MCF 10A (cell line): ENCODE measurements at places on chromosomes 12 and 14. TPM values are rescaled to one million over a fixed set of nuclear protein-coding genes. Genes with fewer than 3 reads are reported as not detected.

PRKD1 gene
- total RNA-seq: 7.9 and 8.8 TPM in 2 replicates

KLRD1 gene
- not detected in 2 replicates for total RNA-seq

HOTAIR gene
- total RNA-seq: 1.5 and 2.0 TPM in 2 replicates

YY1 gene
- 66.7 and 73.3 TPM in 2 replicates for total RNA-seq

TAS2R46 gene
- 0.69 and 1.1 TPM in 2 replicates for total RNA-seq

WIF1 gene
- total RNA-seq: not detected in 2 replicates

LALBA gene
- total RNA-seq: not detected in 2 replicates

MORN3 gene
- 0.35 and 0.52 TPM in 2 replicates for total RNA-seq

TAS2R14 gene
- 1.6 and 1.9 TPM in 2 replicates for total RNA-seq

CPM gene
- total RNA-seq: 0.89 and 1.7 TPM in 2 replicates

MGST1 gene
- 375 and 415 TPM in 2 replicates for total RNA-seq

TAC3 gene
- total RNA-seq: not detected in 2 replicates

BCL7A gene
- total RNA-seq: 17.9 and 18.1 TPM in 2 replicates

LRTM2 gene
- not detected in 2 replicates for total RNA-seq

GRCh38 chr14:98956181-98956580 is 315.8 kb downstream of the BCL11B start:
- H3K36me3 ChIP-seq: no peaks in the 10 kb centered on the region
- peaks cover 10% of the 10 kb centered on the region for H3K27me3 ChIP-seq
- no peak for DNase-seq
- H3K27ac ChIP-seq: no peak overlapping the region
- peaks cover 53% of the 10 kb centered on the region for H3K4me1 ChIP-seq

DNA sequence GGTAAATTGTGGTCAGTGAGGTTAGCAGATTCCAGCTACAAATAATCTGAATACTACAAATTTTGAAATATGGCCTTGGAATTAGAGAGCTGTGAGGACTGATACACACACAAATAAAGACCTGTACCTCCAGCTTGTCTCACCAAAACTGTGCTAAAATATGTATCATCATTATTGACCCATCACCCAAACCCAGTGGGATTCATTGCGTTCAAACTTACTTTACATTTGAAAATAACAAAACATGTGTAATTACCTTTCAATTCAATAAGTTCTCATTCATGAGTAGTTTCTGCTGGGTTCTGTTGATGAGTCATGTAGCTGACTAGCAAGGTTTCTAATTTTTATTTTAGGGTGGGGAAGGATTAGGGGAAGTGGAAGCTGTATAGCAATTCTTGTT is 170.9 kb downstream of the MSRB3 start:
- H3K4me3 ChIP-seq: no peak overlapping the region
- H3K4me1 ChIP-seq: peaks cover 14% of the 10 kb centered on the region
- H3K27ac ChIP-seq: no peak overlapping the region
- DNase-seq: peak; percentile 24
- H3K27me3 ChIP-seq: no peaks in the 10 kb centered on the region

DNA sequence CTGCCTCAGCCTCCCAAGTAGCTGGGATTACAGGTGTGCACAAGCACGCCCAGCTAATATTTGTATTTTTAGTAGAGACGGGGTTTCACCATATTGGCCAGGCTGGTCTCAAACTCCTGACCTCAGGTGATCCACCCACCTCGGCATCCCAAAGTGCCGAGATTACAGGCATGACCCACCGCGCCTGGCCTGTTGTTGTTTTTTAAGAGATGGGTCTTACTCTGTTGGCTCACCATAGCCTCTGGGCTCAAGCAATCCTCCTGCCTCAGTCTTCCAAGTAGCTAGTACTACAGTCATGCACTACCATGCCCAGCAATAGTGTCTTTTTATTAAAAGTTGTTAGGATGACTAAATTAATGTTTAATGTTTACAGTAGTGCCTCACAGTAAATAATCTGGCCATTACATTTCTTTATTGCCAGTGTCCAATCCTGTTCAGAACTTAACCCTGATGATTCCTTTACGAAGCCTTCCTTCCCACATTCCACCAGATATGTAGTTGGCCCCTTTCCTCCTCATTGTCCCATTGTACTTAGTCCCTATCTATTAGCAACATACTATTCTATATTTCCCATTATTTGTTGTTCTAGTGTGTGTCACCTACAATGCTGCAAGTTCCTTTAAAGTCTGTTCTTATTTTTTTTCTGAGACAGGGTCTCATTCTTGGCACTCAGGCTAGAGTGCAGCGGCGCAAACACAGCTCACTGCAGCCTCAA is 8.8 kb upstream of the SMARCC2 start:
- H3K4me3 ChIP-seq: no peak overlapping the region
- no peaks in the 10 kb centered on the region for H3K36me3 ChIP-seq
- no peak overlapping the region for H3K27ac ChIP-seq
- H3K4me1 ChIP-seq: peaks cover 16% of the 10 kb centered on the region

GRCh38 chr12:96228566-96229248 is 34.5 kb downstream of the ELK3 start:
- H3K4me3 ChIP-seq: no peak overlapping the region
- peak overlapping the region; percentile 93 for H3K27ac ChIP-seq
- no peaks in the 10 kb centered on the region for H3K27me3 ChIP-seq
- H3K36me3 ChIP-seq: peaks cover 63% of the 10 kb centered on the region
- peaks cover 29% of the 10 kb centered on the region for H3K4me1 ChIP-seq

GRCh38 chr14:102548616-102549240 is 39.2 kb upstream of the ANKRD9 start:
- no peaks in the 10 kb centered on the region for H3K27me3 ChIP-seq
- H3K4me3 ChIP-seq: no peak overlapping the region
- no peak overlapping the region for H3K27ac ChIP-seq
- H3K36me3 ChIP-seq: no peaks in the 10 kb centered on the region
- no peak for DNase-seq

DNA sequence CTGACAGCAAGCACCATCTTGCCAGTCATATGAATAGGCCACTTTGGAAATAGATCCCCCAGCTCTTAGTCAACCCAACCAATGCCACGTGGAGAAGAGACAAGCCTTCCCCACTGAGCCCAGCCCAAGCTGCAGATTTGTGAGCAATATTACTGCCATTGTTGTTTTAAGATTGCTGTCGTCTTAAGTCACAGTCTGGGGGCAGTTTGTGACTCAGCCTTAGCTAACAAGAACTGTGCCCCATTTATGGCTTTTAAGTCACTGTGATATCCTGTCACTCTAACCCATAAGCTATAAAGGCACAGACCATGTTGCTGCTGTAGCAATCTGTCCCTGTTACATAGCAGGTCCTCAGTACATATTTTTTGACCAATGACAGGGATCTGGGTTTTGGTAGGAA is 464.2 kb downstream of the MED13L start:
- no peaks in the 10 kb centered on the region for H3K4me1 ChIP-seq
- peaks cover 69% of the 10 kb centered on the region for H3K27me3 ChIP-seq
- no peak for DNase-seq

DNA sequence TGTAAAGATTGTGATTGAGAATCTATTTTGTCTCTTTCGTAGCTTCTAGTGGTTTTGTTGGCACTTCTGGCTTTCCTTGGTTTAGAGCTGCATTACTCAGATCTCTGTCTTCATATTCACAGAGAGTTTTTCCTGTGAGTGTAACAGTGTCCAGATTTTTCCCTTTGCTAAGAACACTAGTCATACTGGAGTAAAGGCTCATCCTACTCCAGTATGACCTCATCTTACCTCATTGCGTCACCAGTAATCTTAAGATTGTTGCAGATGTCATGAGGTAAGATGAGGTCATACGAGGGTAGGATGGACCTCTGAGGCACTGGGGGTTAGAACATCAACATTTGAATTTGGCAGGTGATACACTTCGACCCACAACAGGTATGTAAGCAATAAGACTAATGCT is 461.2 kb downstream of the FLRT2 start:
- no peaks in the 10 kb centered on the region for H3K27me3 ChIP-seq
- no peaks in the 10 kb centered on the region for H3K4me1 ChIP-seq
- no peaks in the 10 kb centered on the region for H3K36me3 ChIP-seq
- no peak overlapping the region for H3K4me3 ChIP-seq

DNA sequence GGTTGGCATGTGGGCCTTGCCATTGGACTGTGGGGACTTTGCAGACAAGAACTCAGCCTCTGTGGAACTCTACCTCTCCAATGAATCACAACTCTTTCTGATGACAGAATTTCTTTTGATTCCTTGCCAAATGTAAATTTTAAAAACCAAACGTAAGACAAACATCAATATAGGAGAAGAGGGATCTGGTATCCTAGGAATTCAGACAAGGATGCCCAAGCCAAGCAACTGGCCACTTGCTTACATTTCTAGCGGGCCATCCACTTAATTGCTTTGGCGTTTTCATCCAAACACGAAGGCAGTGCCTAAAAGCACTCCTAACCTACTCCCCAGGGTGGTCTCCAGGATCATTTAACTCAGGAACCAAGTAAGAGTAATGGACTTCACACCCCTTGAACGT is 23.4 kb upstream of the RAB35 start:
- H3K36me3 ChIP-seq: peaks cover 95% of the 10 kb centered on the region
- DNase-seq: no peak
- H3K4me1 ChIP-seq: no peaks in the 10 kb centered on the region
- no peak overlapping the region for H3K4me3 ChIP-seq
- H3K27ac ChIP-seq: peak overlapping the region; percentile 11

DNA sequence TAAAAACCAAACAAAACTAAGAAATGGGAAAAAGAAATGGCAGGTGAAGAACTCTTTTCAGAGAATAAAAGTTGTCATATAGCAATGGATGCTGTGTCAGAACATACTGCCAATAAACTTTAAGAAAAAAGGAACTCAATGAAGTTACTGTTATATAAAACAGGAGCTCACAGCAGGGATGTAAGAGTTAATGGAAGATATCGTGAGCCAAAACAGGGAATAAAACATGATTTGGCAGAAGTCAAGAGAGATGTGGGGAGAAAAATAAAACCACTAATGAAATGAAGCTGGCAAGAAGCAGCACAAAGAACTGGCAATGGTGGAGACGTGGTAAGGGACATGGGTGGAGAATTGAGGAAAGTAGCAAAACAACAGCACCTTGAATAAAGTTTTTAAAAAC is 61.0 kb downstream of the TAOK3 start:
- DNase-seq: no peak
- no peak overlapping the region for H3K27ac ChIP-seq
- H3K36me3 ChIP-seq: no peaks in the 10 kb centered on the region
- no peaks in the 10 kb centered on the region for H3K27me3 ChIP-seq
- no peak overlapping the region for H3K4me3 ChIP-seq
- peaks cover 30% of the 10 kb centered on the region for H3K4me1 ChIP-seq

DNA sequence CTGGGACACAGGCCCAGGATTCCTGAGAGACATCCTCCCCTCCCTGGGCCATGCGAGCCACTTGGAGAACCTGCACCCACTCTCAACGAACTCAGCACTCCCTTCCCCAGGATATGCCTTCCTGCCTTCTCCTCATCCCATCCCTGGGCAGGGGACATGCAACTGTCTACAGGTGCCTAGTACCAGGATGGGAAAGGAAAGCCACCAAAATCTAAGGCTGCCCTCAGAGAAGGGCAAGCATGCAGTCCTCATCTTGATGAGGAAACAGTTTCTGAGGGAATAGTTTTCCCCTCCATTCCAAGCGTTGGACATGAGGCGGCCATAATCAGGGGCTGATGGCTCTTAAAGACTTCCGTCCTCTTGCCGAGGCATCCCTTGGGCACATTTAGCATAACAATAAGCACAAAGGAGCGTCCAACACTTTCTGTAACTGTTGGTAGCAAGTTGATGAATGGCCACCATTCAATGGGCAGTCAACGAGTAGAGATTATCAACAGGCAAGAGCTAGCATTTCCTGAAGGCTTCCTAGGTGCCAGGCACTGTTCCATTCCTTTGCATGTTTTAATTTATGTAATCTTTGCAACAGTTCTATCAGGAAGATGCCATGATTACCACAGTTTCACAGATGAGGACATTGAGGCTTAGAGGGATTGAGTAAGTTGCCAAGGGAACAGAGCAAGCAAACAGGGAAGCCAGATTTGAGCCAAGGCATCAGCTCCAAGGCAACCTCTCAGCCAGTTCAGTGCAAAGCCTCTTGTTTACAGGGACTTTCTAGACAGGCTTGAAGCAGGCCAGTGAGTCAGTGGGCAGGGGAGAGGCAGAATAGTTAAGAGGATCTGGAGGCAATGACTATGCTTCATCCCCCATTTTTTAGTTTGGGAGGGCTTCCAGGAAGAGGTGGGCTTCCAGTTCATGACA is 105.1 kb downstream of the SINHCAF start:
- DNase-seq: peak; percentile 17
- no peaks in the 10 kb centered on the region for H3K4me1 ChIP-seq
- H3K27ac ChIP-seq: no peak overlapping the region
- H3K4me3 ChIP-seq: no peak overlapping the region

GRCh38 chr14:75297411-75298040 is 18.9 kb downstream of the FOS start:
- no peak overlapping the region for H3K4me3 ChIP-seq
- no peaks in the 10 kb centered on the region for H3K27me3 ChIP-seq
- H3K27ac ChIP-seq: peak overlapping the region; percentile 97
- H3K36me3 ChIP-seq: peaks cover 7% of the 10 kb centered on the region

DNA sequence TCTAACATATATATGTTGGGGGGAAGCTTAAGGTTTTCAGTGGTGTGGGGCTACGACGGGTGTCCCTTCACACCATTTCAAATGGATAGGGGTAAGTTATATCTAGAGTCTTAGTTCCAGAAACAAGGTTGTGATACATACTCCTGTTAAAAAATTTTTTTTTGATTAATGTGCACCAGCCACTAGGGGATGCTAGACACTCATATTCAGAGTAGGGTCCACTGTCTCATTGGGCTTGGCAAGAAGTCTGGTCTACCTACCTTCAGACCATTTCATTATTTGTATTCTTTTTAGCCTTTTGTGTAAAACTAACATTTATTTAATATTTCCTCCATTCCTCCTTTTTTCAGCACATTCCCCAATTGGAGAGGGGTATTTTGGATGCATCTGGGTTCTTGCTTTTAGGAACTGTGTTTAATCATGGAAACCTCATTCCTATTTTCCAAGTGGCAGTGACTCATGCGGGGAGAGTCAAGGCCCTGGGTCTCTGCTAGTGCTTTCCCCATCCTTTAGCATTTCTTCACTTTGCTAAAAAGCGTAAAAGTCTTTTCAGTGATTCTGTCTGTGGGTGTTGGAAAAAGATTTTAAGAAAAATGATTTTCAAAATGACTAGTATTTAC is 33.4 kb downstream of the ANO4 start:
- peak; percentile 56 for DNase-seq
- H3K27me3 ChIP-seq: no peaks in the 10 kb centered on the region
- H3K27ac ChIP-seq: no peak overlapping the region
- no peak overlapping the region for H3K4me3 ChIP-seq

DNA sequence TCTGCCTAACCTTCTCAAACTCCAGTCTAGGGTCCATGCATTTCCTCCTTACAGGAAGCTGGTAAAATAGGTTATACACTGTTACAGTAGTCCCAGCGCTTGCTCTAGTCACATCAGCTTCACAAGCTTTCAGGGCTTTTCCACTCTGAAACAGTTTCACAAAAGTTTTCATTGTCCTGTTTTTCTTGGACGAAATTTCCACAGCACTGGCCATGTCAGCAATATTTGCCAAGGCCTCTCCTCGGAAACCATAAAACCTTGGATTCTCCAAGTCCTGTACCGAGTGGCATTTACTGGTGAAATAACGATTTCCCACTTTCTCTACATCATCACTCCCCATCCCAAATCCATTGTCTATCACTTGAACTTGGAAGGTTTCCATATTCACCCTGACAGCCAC is 2.1 kb downstream of the MLH3 start:
- no peak for DNase-seq
- H3K4me3 ChIP-seq: no peak overlapping the region
- H3K27me3 ChIP-seq: no peaks in the 10 kb centered on the region

- no peak for DNase-seq
- H3K4me1 ChIP-seq: peaks cover 5% of the 10 kb centered on the region
- no peaks in the 10 kb centered on the region for H3K36me3 ChIP-seq
- no peaks in the 10 kb centered on the region for H3K27me3 ChIP-seq
Measured at GRCh38 chr12:62846491-62846890, 88.5 kb downstream of the PPM1H start.
